Common myeloid progenitor, CD34-positive (primary cell): ENCODE measurements at places on chromosomes 3 and 15.

DNA sequence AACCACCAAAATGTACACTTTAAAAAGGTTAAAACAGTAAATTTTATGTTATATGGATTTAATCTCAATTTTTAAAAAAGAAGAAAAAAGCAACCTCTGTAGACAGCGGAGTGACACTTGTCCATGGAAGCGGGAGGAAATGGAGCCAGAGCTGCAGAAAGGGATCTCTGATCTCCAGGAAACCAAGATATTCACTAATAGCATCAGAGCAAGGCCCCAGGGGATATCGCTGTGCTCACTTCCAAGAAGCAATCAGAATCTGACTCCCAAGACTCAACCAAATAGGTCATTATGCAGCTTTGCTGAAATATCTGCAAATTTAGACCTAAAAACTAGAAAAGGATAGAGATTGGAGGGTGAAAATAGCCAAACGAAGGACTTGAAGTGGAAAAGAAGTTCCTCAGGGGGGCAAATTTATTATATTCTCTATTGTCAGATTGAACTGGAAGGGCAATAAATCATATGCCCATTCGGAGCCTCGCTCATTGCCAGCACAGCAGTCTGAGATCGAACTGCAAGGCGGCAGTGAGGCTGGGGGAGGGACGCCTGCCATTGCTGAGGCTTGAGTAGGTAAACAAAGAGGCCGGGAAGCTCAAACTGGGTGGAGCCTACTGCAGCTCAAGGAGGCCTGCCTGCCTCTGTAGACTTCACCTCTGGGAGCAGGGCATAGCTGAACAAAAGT lies 62.0 kb upstream of the ATP2C1 start:
- no peak overlapping the region for H3K4me3 ChIP-seq
- no peak for DNase-seq
- no peaks in the 10 kb centered on the region for H3K36me3 ChIP-seq
- H3K27ac ChIP-seq: no peak overlapping the region
- H3K4me1 ChIP-seq: no peaks in the 10 kb centered on the region

DNA sequence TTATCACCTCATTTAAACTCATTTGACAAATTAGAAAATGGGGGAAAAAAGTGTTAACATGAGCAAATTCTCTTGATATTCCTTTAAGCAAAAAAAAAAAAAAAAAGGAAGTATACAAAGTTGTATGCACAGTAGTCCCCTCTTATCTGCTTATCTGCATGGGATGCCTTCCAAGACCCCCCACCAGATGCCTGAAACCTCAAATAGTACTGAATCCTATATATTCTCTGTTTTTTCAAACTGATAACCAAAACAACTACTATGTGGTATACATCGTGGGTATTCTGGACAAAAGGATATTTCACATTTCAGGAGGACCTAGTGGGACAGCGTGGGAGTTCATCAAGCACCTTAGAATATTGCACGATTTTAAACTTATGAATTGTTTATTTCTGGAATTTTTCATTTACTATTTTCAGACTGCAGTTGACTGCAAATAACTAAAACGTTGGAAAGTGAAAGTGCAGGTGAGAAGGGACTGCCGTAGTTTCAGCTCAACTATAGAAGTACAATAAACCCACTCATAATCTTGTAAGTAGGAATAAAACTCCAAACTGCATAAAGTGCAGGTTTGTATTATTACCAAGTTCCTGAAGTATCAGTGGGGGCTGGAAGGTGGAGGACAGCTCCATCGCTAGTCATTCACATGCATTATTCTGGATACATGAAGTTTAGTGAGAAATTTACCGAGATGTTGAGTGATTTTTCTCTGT lies 43.6 kb upstream of the PLCL2 start:
- H3K4me1 ChIP-seq: peaks cover 29% of the 10 kb centered on the region
- H3K36me3 ChIP-seq: no peaks in the 10 kb centered on the region
- H3K27ac ChIP-seq: no peak overlapping the region
- H3K4me3 ChIP-seq: peak overlapping the region; percentile 69
- no peaks in the 10 kb centered on the region for H3K27me3 ChIP-seq

- H3K4me1 ChIP-seq: no peaks in the 10 kb centered on the region
- no peaks in the 10 kb centered on the region for H3K36me3 ChIP-seq
- peak; percentile 39 for DNase-seq
- H3K4me3 ChIP-seq: no peak overlapping the region
- H3K27me3 ChIP-seq: no peaks in the 10 kb centered on the region
- no peak overlapping the region for H3K27ac ChIP-seq
Measured at GRCh38 chr3:117322866-117323265, 613.3 kb downstream of the TUSC7 start.

GRCh38 chr3:182795389-182795782 lies 2.1 kb downstream of the ATP11B start:
- DNase-seq: peak; percentile 80
- no peak overlapping the region for H3K27ac ChIP-seq
- H3K4me3 ChIP-seq: peak overlapping the region; percentile 30
- H3K27me3 ChIP-seq: no peaks in the 10 kb centered on the region
- H3K36me3 ChIP-seq: no peaks in the 10 kb centered on the region
- peaks cover 23% of the 10 kb centered on the region for H3K4me1 ChIP-seq

DNA sequence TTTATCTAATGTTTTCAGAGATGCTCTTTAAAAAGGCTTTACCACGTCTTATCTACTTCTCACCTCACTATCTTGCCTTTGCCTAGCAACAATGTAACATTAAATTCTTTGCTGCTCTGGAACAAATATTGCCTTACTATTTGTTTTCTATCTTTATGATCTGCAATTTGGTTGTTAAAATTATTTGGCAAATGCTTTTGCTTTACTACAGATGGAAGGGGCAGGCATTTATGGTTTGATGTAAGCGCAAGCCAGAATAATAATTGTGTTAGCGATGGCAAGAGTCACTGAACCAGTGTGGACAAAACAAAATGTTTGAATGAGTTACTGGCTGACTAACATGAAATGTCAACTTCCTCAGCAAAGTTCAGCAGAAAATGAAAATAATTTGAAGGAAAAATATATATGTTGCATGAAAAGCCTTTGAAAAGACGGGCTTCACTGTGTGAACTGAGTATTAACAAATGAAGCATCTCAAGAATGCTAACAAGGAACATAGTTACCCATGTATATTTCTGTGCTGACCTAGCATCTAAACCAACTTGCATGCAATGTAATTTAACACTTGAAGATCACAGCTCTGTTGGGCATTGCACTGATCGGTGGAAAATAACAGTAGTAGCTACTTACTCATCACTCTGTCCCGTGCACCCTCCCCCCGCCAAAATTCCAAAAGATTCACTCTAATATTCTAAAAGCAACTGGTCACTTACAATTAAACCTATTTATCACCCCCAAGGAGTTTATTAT lies 454.0 kb upstream of the ARHGEF26 start:
- DNase-seq: no peak
- no peaks in the 10 kb centered on the region for H3K4me1 ChIP-seq
- H3K27me3 ChIP-seq: no peaks in the 10 kb centered on the region

DNA sequence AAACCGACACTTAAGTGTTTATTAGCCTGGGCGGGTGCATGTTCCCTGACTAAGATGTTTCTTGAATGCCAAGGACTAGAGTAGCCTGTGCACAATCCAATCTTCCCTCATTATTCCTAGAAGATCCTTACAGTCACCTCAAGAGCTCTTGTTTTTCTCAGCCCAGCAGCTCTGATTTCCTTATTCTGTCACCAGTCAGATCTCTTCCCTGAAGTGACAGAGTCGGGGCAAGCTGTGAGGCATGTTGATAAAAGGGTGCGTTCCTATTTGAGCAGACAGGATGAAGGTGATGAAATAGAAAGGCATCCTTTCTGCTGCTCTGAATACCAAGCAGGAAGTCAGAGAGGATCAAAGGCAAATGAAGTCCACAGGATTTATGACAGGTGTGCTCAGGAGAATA lies 125.6 kb upstream of the MCTP2 start:
- DNase-seq: no peak
- H3K4me3 ChIP-seq: no peak overlapping the region
- no peak overlapping the region for H3K27ac ChIP-seq
- H3K27me3 ChIP-seq: no peaks in the 10 kb centered on the region
- H3K36me3 ChIP-seq: no peaks in the 10 kb centered on the region
- H3K4me1 ChIP-seq: no peaks in the 10 kb centered on the region

GRCh38 chr3:184591789-184592188 lies 30.2 kb downstream of the EPHB3 start:
- no peaks in the 10 kb centered on the region for H3K36me3 ChIP-seq
- no peaks in the 10 kb centered on the region for H3K27me3 ChIP-seq
- no peak overlapping the region for H3K27ac ChIP-seq
- DNase-seq: no peak
- H3K4me1 ChIP-seq: no peaks in the 10 kb centered on the region

GRCh38 chr15:53536479-53537120 lies 222.9 kb downstream of the WDR72 start:
- DNase-seq: no peak
- H3K4me3 ChIP-seq: no peak overlapping the region
- no peaks in the 10 kb centered on the region for H3K27me3 ChIP-seq
- no peak overlapping the region for H3K27ac ChIP-seq

DNA sequence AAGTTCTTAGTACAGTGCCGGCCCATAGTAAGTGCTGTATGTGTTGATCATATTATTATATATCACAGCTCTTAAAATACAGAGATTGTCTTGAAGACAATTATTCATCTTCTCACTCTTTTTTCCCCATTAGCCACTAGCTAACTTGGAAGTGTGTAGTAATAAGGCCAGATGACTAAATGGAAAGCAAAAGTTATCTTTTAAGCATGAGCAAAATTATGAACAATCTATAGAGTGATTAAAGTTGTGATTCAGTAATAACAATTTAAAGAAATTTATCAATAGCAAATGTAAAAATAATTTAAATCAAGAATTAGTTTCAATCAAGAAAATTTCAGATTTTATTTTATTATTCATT lies 630.9 kb upstream of the TBL1XR1 start:
- peaks cover 4% of the 10 kb centered on the region for H3K4me1 ChIP-seq
- H3K27ac ChIP-seq: no peak overlapping the region
- DNase-seq: no peak
- no peak overlapping the region for H3K4me3 ChIP-seq
- no peaks in the 10 kb centered on the region for H3K27me3 ChIP-seq

DNA sequence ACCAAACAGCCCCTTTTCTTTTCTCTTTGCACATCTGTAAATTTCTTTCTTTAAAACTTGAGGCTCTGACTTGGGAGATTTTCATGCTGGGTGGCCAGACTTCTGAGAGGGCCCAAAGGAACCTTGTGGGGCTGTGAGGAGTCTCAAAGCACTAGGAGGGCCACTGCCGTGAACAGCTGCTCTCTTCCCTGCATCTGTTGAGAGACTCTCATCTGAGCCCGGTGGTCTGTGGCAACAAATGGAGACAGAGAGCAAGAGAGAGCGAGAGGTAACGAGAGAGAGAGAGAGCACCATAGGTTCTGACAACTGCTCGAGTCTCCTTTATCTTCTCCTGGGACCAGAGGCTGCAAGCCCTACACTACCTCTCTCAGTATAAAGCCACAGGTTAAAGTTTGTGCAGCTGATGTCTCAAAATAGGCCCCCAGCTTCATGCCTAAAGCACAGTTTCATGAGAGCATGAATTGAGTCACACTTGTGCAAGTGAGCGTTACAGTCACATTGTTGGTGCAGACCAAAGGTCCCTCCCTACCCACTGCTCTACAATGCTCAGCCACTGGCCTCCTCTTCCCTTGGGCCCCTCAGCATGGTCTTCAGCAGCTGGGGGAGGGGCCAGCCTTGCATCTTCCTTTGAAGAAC lies 60.7 kb downstream of the ZNF621 start:
- H3K4me1 ChIP-seq: peaks cover 3% of the 10 kb centered on the region
- H3K27ac ChIP-seq: no peak overlapping the region
- no peak overlapping the region for H3K4me3 ChIP-seq
- H3K36me3 ChIP-seq: no peaks in the 10 kb centered on the region
- DNase-seq: no peak

GRCh38 chr15:76274226-76274625 lies 37.0 kb downstream of the ETFA start:
- no peaks in the 10 kb centered on the region for H3K27me3 ChIP-seq
- H3K36me3 ChIP-seq: peaks cover 64% of the 10 kb centered on the region
- DNase-seq: no peak
- no peaks in the 10 kb centered on the region for H3K4me1 ChIP-seq

GRCh38 chr3:179528772-179529171 lies 34.0 kb upstream of the ACTL6A start:
- H3K27me3 ChIP-seq: no peaks in the 10 kb centered on the region
- no peaks in the 10 kb centered on the region for H3K36me3 ChIP-seq
- H3K4me1 ChIP-seq: peaks cover 12% of the 10 kb centered on the region
- no peak overlapping the region for H3K27ac ChIP-seq
- H3K4me3 ChIP-seq: no peak overlapping the region

GRCh38 chr3:127786353-127787070 lies 35.8 kb downstream of the MGLL start:
- no peaks in the 10 kb centered on the region for H3K4me1 ChIP-seq
- no peak overlapping the region for H3K4me3 ChIP-seq
- H3K27me3 ChIP-seq: no peaks in the 10 kb centered on the region
- H3K27ac ChIP-seq: peak overlapping the region; percentile 63
